Epithelial cell of proximal tubule (primary cell): ENCODE measurements at places on chromosomes 3 and 15. TPM values are rescaled to one million over a fixed set of nuclear protein-coding genes. Genes with fewer than 3 reads are reported as not detected.
A peak's percentile ranks its signal among the peaks of the same experiment; 100 is the strongest.

GRCh38 chr3:20007960-20008359, 4.1 kb downstream of the PP2D1 start:
- no peak for DNase-seq

GRCh38 chr15:72722071-72722696, 36.2 kb downstream of the BBS4 start:
- DNase-seq: peak; percentile 12

- no peak for DNase-seq
These were observed 2.6 kb downstream of the MAP2K1 start for GRCh38 chr15:66389098-66389858.

DNA sequence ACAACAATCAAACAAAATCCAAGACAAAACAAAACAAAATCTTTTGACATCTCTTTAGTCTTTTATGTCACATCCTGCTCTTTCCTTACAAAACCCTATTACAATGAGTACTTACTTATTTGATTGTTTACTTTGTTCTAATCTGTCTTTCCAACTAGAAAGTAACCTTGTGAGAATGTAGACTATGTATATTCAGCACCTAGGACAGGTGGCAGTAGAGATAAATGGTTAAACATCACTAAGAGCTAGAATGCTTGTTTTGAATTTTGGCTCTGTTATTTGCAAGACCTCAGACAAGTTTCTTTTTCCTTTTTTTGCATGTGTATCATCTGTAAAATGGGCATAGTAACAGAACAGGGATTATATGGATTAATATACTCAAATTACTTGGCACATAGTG, 33.1 kb upstream of the NAALADL2 start:
- DNase-seq: no peak

DNA sequence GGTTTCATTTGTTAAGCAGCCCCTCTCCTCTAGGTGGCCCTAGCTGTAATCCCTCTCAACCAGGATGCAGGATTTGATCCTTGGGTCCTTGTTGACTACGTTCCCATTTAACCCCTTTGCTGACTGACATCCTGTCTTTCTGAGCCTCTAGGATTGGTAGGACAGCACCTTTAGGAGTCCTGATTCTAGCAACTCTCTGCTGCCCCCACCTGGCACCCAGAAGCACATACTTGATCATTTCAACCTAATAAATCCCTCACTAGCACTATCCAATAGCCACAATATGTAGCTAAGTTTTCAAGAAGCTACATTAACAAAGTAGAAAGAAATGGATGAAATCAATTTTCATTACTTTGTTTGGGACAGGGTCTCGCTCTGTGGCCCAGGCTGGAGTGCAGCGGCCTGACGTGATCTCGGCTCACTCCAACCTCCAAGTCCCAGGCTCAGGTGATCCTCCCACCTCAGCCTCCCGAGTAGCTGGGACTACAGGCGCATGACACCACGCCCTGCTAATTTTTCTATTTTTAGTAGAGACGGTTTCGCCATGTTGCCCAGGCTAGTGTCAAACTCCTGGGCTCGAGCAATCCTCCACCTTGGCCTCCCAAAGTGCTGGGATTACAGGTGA, 28.3 kb downstream of the RSL24D1 start:
- peak; percentile 29 for DNase-seq

DNA sequence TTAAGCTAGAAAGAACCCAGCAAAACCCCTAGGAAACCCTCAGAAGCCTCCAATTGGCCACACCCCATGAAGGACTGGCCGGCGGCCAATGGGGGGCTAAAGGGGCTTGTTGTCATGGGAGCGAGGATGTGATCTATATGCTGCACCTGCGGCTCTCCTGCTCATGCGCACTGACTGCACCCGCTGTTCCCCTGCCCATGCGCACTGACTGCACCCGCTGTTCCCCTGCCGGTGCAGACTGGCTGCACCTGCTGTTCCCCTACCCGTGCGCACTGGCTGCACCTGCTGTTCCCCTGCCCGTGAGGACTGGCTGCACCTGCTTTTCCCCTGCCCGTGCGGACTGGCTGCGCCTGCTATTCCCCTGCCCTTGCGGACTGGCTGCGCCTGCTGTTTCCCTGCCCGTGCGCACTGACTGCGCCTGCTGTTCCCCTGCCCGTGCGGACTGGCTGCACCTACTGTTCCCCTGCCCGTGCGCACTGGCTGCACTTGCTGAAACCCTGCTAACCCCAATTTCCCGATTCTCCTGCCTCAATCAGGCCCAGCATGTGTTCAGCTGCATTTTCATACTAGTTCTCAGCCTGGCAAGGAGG, 16.8 kb upstream of the MCCC1 start:
- DNase-seq: no peak

DNA sequence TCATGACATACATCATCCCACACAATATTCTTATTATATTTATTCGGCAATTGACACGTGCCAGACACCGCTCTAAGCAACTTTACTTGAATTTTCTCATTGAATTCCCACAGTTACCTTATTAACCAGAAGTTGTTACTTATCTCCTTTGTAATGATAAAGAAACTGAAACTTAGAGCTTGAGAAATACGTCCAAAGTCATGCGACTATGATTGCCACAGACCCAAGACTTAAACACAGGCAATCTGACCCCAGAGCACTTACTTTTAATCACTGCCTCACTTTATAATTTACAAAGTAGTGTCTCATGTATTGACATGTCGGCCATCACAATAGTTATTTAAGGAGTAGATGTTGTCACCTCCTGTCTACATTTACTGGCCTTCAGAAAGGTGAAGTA, 64.7 kb downstream of the ATP13A4 start:
- DNase-seq: no peak

DNA sequence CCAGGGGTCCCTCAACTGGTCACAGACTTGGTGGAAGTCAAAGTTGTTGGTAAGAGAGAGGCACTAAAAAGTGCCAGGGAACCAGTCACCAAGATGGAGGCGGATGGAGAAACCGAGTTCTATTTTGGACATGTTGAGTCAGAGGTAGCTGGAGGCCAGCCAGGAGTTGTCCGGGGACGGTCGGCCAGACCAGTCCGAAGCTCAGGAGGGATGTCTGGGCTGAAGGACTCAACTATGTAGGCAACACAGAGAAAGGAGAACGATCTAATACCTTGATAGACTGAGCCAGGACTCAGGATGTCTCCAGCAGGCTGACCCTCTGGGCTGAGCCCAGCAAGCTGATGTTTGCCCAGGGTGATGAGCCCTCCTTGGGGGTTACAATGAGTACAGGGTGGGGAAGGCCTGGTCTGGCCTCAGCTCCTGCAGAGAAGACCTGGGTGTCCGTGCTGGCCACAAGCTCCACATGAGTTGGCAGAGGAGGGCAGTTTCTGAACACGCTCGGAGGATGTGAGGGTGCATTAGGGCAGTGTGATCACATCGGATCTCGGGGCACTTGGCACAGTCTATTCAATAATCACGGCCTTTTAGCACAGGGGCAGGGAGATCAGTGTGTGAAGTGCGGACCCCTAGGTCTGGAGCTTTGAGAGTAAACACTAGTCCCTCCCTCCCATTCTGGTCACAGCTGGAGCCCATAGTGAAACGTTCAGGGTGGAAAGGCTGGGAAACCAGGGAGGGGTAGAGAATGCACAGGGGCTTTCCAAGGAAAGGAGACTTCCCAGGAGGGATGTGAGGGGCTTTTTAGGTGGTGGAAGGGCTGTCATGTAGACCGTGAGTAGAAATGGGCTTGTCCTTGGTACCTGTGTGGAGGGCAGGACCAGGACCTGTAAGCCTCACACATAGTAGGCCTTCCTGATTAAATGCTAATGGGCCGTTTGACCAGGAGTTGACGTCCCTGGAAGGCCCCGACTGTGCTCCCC, 111.9 kb downstream of the ETFA start:
- DNase-seq: no peak

GRCh38 chr15:36109943-36110658, 469.3 kb upstream of the CDIN1 start:
- DNase-seq: no peak

GRCh38 chr3:160929595-160929994, 173.6 kb downstream of the PPM1L start:
- DNase-seq: no peak

DNA sequence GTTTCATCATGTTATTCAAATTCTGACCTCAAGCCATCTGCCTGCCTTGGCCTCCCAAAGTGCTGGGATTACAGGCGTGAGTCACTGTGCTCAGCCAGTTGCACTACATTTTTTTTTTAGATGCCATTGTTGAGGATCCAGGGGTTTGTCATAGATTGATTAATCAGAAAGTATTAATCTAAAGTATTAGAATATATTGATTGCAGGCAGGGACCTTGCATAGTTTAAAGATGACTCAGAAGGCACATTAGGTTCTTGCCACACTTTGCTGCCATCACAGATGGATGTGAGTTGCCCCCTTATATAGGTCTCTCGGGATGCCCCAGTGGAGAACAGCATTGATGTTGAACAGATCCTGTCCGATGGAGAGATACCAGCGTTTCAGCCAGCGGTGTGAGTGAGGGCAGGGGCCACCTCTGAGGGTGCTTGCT, 41.1 kb downstream of the IGF1R start:
- no peak for DNase-seq

GRCh38 chr3:133162670-133163305, 124.6 kb downstream of the TMEM108 start:
- no peak for DNase-seq

DNA sequence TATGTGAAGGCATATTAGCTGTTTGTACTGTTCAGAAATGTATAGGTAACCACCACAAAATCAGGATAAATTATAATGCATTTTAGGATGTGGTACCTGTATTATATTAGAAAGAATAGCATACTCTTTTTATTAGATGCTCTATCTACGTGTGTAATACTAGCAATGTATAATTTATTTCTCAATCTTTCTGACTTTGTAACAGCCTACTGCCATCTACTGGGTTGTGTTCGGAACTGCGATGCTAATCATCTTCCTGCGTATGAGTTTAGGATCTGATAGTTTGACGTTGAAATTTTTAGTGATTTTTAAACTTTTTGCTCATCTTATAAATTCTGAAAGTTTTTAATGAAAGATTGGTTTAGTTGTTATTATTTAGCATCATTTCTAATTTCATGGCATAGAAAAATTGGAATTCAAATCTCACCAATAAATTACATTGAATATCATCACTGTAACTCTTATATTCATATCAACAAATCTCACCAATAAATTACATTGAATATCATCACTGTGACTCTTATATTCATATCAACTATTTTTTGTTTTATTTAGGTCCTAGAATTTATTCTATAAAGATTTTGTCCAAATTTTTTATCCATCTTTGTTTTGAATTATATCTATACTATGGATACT, 322.7 kb upstream of the ZNF717 start:
- no peak for DNase-seq

- no peak for DNase-seq
These were observed 103.1 kb upstream of the LRTM1 start for GRCh38 chr3:55030938-55031337.

GRCh38 chr3:60114191-60114590, 1064.4 kb upstream of the CFAP20DC start:
- no peak for DNase-seq

GRCh38 chr3:121995161-121996137, 26.6 kb downstream of the ILDR1 start:
- no peak for DNase-seq

- DNase-seq: no peak
These were observed 85.0 kb downstream of the RORA start for GRCh38 chr15:61144055-61144454.

DNA sequence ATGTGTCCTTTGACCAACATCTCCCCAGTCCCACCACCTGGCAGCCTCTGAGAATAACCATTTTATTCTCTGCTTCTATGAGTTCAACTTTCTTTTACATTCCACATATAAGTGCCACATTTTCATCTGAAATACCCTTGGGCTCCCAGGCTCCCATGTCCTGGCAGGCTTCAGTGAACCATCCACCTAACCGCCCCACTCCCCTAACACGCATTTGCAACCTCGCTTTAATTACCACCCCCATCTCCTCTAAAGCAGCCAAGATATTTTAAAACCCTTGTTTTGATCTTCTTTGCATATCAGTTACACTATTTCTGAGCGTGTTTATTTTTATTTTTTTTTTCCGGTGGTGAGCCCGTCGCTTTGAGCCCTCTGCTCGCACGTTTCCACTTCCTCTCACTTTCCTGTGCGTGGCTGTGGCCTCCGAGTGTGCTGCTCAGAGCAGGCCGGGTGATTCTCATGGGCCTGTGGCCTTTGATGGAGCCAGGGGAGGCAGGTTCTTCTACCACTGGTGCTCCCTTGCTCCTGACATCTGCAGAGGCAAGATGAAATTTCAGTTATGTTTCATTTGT, 195.4 kb upstream of the LPP start:
- no peak for DNase-seq

The FBXW12 gene
- 0.23 TPM in 1 of 2 replicates, not detected in the other for total RNA-seq

The ALS2CL gene
- total RNA-seq: 9.0 and 17.8 TPM in 2 replicates

The ZBED2 gene
- 2.4 and 14.7 TPM in 2 replicates for total RNA-seq

The CCDC9B gene
- total RNA-seq: 4.6 and 10.7 TPM in 2 replicates

The VGLL3 gene
- 7.9 and 9.9 TPM in 2 replicates for total RNA-seq

The PATL2 gene
- total RNA-seq: not detected in 2 replicates
